Activated naive CD4-positive, alpha-beta T cell (primary cell): ENCODE measurements at places on chromosomes 2 and 18.

DNA sequence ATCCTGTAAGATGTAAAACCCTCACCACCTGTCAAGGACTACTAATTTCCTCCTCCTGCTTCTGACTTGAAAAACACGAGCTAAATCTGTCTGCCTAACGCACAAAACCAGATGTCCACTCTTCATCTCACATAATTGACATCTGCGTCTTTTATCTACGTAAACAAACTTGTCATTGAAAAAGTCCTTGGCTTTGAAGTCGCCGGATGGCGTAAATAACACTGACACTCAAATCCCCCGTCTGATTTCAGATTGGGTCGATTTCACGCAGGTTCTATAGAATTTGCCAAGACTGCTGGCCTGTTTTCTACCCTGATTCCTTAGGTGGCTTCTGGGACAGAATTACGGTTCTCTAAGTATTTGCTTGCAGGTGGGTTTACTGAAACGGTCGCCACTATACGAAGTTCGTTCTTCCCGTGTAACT lies 539 bp upstream of the MOB4 start:
- DNase-seq: no peak

GRCh38 chr2:108633409-108633808 lies 85.9 kb upstream of the RANBP2 start:
- DNase-seq: no peak

DNA sequence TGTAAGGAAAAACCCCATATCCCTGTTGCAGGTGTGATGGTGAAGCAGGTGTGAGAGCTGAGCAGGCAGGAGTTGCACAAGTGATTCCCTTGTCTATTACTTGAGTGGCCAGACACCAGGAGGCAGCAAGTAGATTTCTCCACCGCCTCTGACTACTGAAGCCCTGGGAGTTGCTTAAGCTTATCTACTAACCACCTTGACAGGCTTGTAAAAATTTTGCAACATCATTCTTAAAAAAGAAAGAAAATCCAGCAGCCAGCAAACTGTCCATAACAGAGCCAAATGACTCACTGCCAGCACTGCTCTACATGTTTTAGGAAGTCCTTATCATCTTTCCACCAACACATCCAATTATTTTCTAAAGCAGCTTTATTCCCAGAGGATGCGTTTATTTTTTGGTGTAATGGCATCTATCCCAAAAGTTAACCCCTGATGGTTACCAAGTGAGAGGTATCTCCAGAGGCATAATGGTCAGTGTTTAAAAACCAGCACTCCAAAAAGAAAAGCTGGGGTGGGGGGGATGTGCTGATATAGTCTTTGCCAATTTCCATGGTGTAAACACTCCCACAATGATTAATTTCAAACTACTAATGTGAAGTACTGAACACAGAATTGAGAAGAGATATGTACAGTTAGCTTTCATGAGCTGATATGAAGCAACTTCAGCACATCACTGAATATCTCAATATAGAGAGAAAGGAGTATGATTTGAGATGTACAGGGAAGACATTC lies 16.3 kb upstream of the GPR39 start:
- DNase-seq: no peak

DNA sequence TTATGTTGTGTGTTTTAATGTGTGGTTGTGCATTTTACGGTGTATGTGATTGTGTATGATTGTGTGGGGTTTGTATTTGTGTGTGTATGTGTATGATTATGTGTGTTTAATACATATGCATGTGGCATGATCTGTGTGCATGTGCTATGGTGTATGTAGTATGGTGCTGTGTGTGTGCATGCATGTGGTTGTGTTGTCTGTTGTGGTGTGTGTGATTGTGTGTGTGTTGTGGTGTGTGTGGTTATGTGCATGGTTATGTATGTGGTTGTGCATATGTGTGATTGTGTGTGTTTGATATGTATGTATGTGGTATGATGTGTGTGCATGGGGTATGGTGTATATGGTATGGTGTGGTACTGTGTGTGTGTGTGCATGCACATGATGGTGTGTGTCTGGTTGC lies 148.1 kb upstream of the AGAP1 start:
- DNase-seq: no peak

DNA sequence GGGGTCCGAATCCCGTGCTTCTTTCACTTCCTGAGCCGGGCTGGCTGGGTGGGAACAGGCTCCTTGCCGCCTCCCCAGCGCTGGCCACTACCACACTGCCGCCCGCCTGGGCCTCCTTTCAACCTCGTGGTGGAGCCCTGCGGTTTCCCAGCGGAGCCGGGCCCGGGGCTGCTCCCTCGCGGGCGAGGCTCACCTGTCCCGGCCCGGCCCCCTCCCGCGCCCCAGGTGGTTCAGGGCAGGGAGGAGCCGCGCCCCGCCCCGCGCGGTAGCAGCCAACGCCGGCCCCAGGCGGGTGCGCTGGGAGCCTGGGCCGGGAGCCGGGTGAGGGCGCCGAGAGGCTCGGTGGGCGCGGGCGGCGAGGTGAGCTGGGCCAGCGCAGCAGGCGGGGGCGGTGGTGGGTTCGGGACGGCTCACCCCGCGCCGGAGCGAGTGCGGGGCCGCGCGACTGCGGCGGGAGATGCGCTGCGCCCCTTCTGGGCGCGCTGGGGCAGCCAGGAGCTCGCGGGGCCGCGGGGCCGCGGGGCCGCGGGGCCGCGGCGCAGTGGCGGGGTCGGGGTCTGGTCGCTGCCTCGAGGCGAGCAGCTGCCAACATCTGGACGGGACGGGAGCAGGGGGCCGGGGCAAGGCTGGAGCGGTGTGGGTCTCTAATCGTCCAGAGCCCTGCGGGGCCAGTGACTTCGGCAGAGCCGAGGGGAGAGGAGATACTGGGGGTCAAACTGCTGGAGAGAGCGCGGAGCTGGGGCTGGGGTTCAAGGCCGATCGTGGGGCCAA lies at the start of gene LYPD6B:
Gene LYPD6B, plus strand, starts transcription at position 258 of the 771 bp plus-strand sequence. CDS start 92,250 bp downstream, outside the sequence.
- no peak for DNase-seq

DNA sequence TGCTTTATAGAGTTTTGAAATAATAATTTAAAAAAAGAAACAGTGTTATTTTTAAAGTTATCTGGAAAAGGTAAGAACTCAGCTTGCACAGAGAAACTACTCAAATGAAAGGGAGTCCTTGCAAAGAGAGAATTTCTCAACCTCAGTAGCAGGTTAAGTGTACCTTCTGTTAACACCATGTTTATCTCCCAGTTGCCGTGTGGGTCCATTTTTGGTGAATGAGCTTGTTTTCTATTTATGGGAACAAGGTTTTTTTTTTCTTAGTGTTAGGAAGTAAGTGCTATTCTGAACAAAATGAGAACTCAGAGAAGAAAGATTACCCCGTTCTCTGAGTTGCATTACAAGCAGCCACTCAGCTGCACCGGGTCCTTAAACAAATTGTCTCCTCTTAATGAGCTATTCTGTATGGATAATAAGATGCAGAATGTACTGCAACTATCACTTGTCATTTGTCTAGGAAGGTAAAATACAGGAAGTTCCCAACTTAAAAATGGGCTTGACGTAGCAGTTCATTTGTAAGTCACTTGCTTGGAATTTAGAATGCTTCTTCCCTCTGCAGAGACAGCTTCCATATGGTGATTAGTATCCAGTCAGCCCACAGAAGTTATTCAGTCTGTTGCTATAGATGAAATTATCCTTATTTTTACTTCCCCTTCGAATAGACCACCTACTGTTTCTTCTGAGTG lies 74.9 kb downstream of the LTBP1 start:
- DNase-seq: no peak

- DNase-seq: no peak
Observed at GRCh38 chr18:55585065-55585919, 2.7 kb downstream of the TCF4 start.

DNA sequence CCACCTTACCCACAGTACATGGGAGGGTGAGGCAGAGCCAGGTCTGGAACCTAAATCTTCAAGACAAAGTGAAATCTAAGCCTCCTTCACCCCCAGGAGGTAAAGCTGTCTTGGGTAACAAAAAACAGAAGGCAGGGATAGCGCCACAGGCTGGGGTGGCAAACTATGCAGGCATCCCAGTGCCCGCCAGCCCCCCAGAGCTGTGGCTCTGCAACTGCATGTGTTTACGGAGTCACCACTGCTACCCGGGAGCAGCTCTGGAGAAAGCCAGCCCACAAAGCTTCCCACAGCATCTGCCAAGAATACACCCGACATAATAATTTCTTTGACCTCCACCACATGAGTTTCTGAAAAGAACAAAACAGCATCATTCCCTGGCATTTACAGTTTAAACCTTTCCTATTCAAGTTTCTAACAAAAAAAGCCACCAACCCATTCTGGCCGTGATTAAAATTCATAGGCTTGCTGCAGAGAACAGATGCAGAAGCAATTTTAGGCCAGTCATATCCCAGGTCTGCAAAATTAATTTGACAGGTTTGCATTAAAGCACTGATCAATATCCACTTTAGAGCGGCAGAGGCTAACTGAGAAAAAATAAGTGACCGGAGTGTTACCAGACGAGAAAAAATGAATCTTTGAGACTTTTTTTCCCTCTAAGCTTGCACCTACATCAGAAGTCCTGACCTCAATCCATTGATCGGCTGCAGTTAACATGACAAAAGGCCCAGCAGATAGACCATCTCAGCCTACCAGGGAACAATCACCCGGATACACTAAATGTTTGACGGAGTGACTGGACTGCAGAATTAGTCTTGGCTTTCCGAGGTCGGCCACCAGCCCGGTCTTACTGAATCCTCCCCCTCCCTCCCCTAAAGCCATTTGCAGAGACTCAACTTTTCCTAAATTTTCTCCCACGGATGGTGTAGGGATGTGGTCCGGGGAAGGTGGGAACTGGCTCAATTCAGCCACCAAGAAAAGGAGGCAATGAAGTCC lies 309.6 kb upstream of the SKOR2 start:
- DNase-seq: no peak

DNA sequence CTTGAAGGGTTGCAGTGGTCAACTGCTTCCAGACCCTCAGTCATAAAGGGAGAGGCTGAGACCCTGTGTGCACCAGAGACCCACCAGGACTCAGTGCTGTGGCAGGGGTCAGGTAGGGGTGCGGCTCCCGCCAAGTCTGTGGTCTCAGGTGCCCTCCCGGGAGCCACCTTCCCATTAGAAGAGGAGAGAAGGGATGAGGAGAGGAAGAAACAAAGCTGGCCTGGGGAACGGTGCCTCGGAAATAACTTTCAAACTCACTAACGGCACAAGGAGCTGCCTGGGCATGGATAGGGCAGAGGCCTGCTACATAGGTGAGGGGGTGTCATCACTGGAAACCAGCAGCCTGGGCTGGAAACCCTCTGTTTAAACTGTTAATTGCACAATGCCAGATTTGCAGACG lies 84.9 kb downstream of the TPO start:
- no peak for DNase-seq

- DNase-seq: no peak
Observed at GRCh38 chr2:166487171-166487570, 6.9 kb downstream of the SCN7A start.

- no peak for DNase-seq
Observed at GRCh38 chr2:164711766-164712138, 90.5 kb upstream of the GRB14 start.

DNA sequence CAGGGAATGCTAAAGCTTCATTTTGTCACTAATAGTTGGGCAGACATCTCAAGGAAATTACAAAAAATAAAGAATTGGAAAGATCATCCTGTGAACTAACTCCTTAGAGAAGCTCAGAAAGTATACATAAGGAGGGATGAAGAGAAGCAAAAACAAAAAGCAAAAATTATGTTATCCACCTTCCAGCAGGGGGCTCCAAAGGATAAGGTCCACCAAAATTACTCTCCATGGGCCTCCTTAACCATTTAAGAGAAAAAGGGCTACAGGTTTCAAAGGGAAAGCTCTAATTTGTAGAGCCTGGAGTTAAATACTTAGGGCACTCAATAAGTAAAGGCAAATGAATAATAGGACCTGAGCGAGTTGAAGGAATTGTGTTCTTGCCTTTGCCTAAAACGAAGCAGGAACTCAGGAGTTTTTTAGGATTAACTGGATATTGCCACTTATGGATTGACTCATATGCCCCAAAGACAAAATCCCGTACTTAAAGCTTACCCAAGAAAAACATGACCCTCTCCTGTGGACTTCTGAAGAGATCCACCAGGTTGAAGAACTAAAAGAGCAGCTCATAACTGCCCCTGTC lies 1167.9 kb downstream of the DSC3 start:
- DNase-seq: no peak

GRCh38 chr2:190855245-190855644 lies 25.4 kb upstream of the GLS start:
- no peak for DNase-seq

GRCh38 chr18:75335511-75335910 lies 92.0 kb downstream of the SMIM21 start:
- DNase-seq: no peak

DNA sequence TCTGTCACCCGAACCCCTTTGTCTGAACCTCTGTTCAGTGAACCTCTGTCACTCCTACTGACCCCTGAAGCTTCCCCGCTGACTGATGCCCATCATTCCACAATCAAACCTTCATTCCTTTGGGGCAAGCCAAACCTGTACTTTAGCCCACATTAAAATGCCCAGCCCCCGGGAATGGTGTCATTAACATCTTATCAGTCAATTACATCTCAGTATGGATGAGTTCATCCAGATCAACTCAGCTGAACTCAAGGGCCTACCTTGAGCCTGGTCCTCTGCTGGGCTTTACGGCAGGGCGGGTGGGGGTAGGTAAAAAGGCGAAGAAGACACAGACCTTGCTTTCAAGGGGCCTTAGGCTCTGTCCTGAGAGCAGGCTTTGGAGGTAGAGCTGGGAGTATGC lies 154.4 kb upstream of the SMAD2 start:
- no peak for DNase-seq

DNA sequence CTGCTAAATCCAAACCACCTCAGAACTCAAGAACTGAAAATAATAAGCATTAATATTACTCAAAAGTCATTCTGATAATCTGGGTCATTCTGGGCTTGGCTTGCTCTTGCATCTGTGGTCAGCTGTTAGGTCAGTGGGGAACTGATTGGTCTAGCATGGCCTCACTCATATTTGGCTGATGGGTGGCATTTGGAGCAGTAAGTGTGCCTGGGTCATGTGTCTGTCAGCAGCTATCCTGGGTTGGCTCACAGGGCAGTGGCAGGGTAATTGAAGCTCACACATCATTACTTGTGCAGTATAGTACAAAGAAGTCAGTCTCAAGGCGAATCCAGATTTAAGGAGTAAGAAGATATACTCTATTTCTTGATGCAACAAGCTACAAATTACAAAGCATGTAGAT lies 9.6 kb downstream of the RPL37A start:
- DNase-seq: no peak

DNA sequence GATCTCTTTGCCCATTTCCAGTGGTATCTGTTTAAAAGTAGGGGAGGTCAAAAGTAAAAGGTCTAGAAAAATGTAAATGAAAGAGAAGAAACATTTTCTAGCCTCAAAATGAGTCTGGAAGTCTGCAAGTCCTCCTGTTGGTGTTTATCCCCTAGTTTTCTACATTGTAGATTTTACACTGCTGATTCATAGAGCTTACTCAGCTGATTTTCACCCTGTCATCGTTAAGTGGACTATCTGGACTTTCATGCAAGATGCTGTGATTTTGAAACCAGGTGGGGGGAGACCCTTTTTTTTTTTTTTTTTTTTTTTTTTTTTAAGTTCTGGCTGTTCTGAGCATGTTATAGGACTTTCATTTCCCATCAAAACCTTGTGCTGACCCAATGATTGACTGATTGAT lies 10.3 kb downstream of the HOXD3 start:
- no peak for DNase-seq

GRCh38 chr2:15359716-15360531 lies 201.2 kb downstream of the NBAS start:
- DNase-seq: no peak
